HCT116 (cell line): ENCODE measurements at places on chromosomes 3 and 15. TPM values are rescaled to one million over a fixed set of nuclear protein-coding genes. Genes with fewer than 3 reads are reported as not detected.

The PCSK6 gene
- 13.5 TPM for total RNA-seq

The ATP13A4 gene
- 0.15 TPM for total RNA-seq

The MAPKAPK3 gene
- total RNA-seq = 87.3 TPM

The ALDH1A3 gene
- total RNA-seq = 248 TPM

The GOLGA8G gene
- total RNA-seq = not detected

The ALDH1L1 gene
- 0.81 TPM for total RNA-seq

The PPCDC gene
- 18.0 TPM for total RNA-seq

The REC114 gene
- not detected for total RNA-seq

The FANCD2OS gene
- not detected for total RNA-seq

The PLSCR5 gene
- total RNA-seq = not detected

The SNX22 gene
- 6.3 TPM for total RNA-seq

The SLC7A14 gene
- not detected for total RNA-seq

The C15orf62 gene
- total RNA-seq = 0.10 TPM

The SLC28A2 gene
- not detected for total RNA-seq

The ADGRG7 gene
- not detected for total RNA-seq

The CLEC3B gene
- total RNA-seq = 0.57 TPM

The SAMD7 gene
- not detected for total RNA-seq

The RBP2 gene
- not detected for total RNA-seq

The SPINT1 gene
- 123 TPM for total RNA-seq

The HES1 gene
- 32.9 TPM for total RNA-seq

The NEK11 gene
- total RNA-seq = 3.1 TPM

The FAM162A gene
- total RNA-seq = 74.1 TPM

The NME9 gene
- 0.79 TPM for total RNA-seq
